Effector memory CD4-positive, alpha-beta T cell (primary cell): ENCODE measurements at places on chromosomes 6 and 20.

DNA sequence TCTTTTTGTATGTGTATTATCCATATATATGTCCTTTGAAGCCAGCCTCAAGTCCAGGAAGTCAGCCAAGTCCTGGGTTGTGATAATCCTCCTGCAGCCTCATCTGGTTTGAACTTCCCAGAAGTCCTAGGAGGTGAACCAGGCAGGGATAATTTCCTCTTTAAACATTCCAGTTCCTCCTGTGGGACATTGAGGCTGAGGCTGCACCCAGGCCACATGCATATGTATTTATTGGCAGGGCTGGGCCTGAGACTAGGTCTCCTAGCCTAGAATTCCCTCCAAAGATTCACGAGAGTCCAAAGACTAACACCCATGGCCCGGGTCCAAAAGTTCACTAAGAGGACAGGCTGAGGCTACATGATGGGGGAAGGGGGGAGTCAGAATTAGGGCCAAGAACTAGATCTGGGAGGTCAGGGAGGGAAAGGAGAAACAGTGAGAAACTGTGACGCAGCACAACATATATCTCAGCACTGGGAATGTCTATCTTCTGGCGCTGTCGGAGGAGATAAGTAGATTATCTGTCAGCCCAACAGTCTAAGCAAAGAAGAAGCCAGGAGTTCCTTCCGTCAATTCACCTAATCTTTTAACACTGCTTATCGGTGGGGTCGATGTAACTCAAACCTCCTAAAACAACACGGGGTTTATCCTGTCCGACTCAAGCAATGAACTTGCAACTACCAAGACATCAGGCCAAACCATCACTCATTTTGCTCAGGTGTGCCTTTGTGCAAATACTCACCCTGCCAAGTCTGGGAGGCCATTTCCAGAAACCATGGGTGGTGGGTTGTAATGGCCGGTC lies 43.3 kb downstream of the SNX5 start:
- no peaks in the 10 kb centered on the region for H3K36me3 ChIP-seq
- no peaks in the 10 kb centered on the region for H3K27me3 ChIP-seq
- no peaks in the 10 kb centered on the region for H3K4me1 ChIP-seq
- no peak overlapping the region for H3K4me3 ChIP-seq
- no peak for DNase-seq

DNA sequence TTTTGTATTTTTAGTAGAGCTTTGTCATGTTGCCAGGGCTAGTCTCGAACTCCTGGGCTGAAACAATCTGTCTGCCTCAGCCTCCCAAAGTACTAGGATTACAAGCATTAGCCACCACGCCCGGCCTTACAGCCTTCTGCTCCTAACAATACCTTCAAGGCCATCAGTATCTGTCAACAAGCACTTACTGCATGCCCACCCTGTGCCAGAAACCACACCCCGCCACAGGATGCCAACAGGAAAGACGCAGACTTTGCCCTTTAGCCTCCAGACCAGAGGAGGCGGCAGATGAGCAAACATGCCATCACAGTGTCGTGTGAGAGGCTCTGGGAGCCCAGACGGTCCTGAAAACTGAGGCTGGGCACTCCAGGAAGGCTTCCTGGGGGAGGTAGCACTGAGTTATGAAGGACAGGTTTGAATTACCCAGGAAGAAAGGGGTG lies 34.7 kb upstream of the TGM3 start:
- no peak for DNase-seq
- no peaks in the 10 kb centered on the region for H3K36me3 ChIP-seq
- no peak overlapping the region for H3K4me3 ChIP-seq
- no peak overlapping the region for H3K27ac ChIP-seq

DNA sequence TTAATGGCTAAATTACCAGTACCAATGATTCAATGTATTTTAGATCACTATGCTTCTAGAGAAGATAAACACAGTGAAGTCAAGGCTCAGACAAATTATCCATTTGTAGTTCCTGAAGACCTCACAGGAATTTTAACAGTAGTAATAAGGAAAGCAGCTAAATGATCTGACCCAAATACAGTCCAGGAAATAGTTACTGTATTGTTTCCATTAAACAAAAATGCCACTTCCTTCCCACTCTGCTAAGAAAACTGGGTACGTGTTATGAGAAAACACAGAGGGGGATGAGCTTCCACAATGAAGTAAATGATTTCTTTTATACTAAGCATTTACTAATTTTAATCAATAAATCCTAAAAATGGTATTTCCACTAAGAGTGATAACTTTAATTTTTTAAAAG lies 127.9 kb downstream of the CDK19 start:
- H3K36me3 ChIP-seq = no peaks in the 10 kb centered on the region
- no peak overlapping the region for H3K4me3 ChIP-seq
- peaks cover 9% of the 10 kb centered on the region for H3K4me1 ChIP-seq
- no peak for DNase-seq
- H3K27ac ChIP-seq = no peak overlapping the region

- H3K27me3 ChIP-seq = no peaks in the 10 kb centered on the region
- H3K27ac ChIP-seq = no peak overlapping the region
- no peak for DNase-seq
- no peaks in the 10 kb centered on the region for H3K36me3 ChIP-seq
- no peak overlapping the region for H3K4me3 ChIP-seq
Measured at GRCh38 chr6:4962905-4963304, 40.9 kb downstream of the RPP40 start.

DNA sequence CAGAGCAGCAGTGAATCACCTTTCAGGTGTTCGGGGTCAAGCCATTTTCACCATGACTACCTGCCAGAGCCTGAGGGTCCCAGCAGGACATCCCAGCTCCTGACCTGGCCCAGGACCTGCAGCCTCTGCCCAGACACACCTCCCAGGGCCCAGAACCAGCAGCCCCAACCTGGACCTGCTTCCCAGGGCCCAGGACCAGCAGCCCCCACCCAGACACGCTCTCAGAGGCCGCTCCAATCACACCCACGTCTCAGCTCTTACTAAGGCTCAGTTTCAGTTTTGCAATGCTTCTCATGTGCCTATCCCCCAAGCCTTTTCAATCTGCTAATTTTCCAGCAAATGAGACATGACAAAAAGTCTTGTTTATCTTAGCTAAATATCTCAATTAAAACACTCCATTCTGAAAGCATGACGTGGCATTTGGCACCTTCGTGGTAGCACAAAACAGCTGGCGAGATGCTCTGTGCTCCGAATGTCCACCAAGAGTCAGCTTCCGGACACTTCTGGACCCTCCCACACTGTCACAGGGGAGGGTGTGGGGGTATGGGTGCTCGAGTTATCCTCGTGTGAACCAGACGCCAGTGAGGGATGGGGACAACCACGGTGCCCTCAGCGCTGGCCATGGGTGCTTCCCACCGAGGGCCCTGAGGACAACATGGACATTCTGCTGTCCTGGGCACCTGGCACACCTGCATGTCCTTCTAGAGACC lies 253.2 kb downstream of the DLL1 start:
- H3K27me3 ChIP-seq = no peaks in the 10 kb centered on the region
- no peak for DNase-seq
- no peak overlapping the region for H3K27ac ChIP-seq
- H3K4me3 ChIP-seq = no peak overlapping the region
- no peaks in the 10 kb centered on the region for H3K36me3 ChIP-seq
- H3K4me1 ChIP-seq = no peaks in the 10 kb centered on the region

GRCh38 chr20:4720977-4721349 lies 746 bp upstream of the PRND start:
- no peak for DNase-seq
- H3K27me3 ChIP-seq = no peaks in the 10 kb centered on the region

DNA sequence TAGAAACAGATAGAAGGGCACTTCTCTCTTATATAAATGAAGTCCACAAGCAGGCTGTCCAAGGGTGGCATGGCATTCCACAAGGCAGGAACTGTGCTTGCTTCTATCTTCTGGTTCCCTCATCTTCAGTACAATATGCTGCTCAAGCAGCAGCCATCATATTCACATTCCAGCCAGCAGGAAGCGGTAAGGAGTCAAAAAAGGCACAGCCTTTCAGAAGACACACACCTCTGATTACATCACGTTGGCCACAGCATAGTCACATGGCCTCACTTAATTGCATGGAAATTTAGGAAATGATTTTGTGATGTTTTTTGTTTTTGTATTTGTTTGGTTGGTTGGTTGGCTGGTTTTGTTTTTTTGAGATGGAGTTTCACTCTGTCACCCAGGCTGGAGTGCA lies 19.0 kb downstream of the REM1 start:
- H3K36me3 ChIP-seq = no peaks in the 10 kb centered on the region
- no peak overlapping the region for H3K27ac ChIP-seq

GRCh38 chr6:2632976-2633584 lies 117.6 kb downstream of the MYLK4 start:
- H3K36me3 ChIP-seq = no peaks in the 10 kb centered on the region
- no peak overlapping the region for H3K4me3 ChIP-seq
- no peaks in the 10 kb centered on the region for H3K4me1 ChIP-seq

DNA sequence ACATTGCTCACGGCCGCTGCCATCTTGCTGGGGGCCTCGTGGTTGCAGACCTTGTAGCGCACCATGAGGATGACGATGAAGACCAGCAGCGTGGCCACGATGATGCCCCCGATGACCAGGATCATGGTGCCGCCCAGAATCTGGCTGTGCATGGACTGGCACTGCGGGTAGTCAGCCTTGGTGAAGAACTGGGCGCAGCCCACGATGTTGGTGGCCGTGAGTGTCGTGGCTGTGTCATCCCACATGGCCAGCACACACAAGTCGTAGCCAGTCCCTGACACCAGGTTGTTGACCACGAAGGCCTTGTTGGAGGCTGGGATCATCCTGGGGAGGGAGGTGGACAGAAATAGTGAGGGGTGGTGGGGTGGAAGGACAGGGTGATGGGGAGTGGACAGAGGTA lies 194.6 kb downstream of the LRFN2 start:
- DNase-seq = no peak
- no peaks in the 10 kb centered on the region for H3K27me3 ChIP-seq
- H3K4me1 ChIP-seq = peaks cover 3% of the 10 kb centered on the region
- no peak overlapping the region for H3K27ac ChIP-seq

DNA sequence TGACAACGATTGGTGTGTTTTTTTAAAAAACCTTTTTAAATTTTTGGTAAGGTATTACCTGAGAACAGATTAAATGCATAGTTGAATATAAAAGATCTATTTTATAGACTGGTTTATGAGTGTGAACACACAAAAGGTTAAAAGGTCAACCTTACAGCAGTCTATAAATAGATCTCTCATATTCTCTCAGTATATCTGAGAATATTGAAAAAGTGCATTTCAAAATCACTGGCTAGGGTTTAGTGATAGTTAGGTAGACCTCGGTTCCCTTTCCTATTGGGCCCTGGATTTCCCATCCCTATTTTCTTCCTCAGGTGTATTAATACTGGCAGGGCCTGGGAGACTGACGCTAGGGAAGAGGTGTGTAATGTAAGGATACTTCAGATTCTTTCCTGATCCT lies 723 bp upstream of the ZNF451 start:
- H3K27me3 ChIP-seq = no peaks in the 10 kb centered on the region
- DNase-seq = no peak
- H3K4me3 ChIP-seq = peak overlapping the region; percentile 49
- H3K36me3 ChIP-seq = no peaks in the 10 kb centered on the region
- peak overlapping the region; percentile 31 for H3K27ac ChIP-seq

- H3K36me3 ChIP-seq = no peaks in the 10 kb centered on the region
- H3K4me1 ChIP-seq = no peaks in the 10 kb centered on the region
- no peak overlapping the region for H3K4me3 ChIP-seq
- DNase-seq = no peak
Measured at GRCh38 chr6:170021579-170021978, 269.3 kb downstream of the DLL1 start.

- H3K4me3 ChIP-seq = no peak overlapping the region
- H3K27me3 ChIP-seq = no peaks in the 10 kb centered on the region
- H3K4me1 ChIP-seq = no peaks in the 10 kb centered on the region
- H3K36me3 ChIP-seq = no peaks in the 10 kb centered on the region
- DNase-seq = no peak
Measured at GRCh38 chr6:98230250-98230649, 604.1 kb upstream of the POU3F2 start.

- H3K27ac ChIP-seq = no peak overlapping the region
- H3K4me1 ChIP-seq = no peaks in the 10 kb centered on the region
- DNase-seq = no peak
Measured at GRCh38 chr20:23456409-23456808, 3.7 kb upstream of the CST11 start.

- no peaks in the 10 kb centered on the region for H3K36me3 ChIP-seq
- H3K4me3 ChIP-seq = no peak overlapping the region
- H3K27ac ChIP-seq = no peak overlapping the region
- DNase-seq = no peak
- H3K4me1 ChIP-seq = peaks cover 36% of the 10 kb centered on the region
Measured at GRCh38 chr6:157226026-157226625, 97.2 kb downstream of the TMEM242 start.

- H3K4me3 ChIP-seq = no peak overlapping the region
- H3K27me3 ChIP-seq = no peaks in the 10 kb centered on the region
- DNase-seq = no peak
- no peak overlapping the region for H3K27ac ChIP-seq
- no peaks in the 10 kb centered on the region for H3K4me1 ChIP-seq
- no peaks in the 10 kb centered on the region for H3K36me3 ChIP-seq
Measured at GRCh38 chr20:59350330-59351156, 50.1 kb downstream of the EDN3 start.

DNA sequence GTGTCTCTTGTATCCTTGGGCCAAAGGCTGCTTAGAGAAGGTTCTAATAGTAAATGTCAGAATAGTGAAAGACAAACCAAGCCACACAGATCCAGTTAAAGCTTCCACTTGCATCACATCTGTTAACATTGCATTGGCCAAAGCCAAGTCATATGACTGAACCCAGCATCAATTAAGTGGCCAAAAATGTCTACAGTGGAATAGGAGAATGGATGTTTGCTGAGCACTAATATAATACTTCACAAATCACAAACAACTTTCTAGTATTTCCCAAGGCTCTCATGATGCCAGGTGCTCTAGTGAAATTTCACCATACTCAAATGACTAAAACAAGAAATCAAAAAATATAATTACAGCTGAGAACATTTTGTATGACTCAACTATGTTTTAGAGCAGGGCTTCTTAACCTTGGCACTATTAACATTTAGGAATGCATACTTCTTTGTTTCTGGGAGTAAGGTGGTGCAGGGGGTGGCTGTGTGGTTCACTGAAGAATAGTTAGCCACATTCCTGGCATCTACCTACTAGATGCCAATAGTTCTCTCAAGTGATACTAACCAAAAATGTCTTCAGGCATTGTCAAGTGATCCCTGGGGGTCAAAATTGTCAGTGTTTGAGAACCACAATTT lies 148.0 kb upstream of the SPTLC3 start:
- no peak overlapping the region for H3K4me3 ChIP-seq
- no peak for DNase-seq
- no peaks in the 10 kb centered on the region for H3K4me1 ChIP-seq
- no peaks in the 10 kb centered on the region for H3K27me3 ChIP-seq
- H3K36me3 ChIP-seq = no peaks in the 10 kb centered on the region
- no peak overlapping the region for H3K27ac ChIP-seq
